ENCODE measurements at places on chromosomes 2 and 18.

GRCh38 chr18:36828630-36829361 is at the start of the genes KIAA1328 and TPGS2:
Gene KIAA1328, plus strand, starts transcription at chr18:36829127. Its CDS starts 12 bp downstream, at chr18:36829139.
Gene TPGS2, minus strand, starts transcription at chr18:36829002. Its CDS starts 235 bp downstream, at chr18:36828767.
- DNase-seq: peak; percentile 74

DNA sequence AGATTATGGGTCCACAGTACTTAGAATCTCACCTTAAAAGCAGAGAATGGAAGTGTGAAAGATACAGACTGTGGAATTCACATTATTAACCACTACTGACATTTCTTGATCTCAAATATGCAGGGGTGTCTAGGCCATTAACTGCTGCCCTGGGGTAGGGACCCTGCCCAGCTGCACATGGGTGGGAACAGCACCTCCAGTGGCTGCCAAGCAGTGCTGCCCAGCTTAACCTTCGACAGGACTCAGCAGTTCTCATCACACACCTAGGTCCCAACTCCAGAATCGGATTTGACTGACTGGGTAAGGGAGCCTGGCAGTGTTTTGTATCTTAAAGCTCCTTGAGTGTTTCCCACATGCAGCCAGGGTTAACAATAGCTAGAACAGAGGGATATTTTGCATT is 14.9 kb downstream of the ERFE start:
- no peak for DNase-seq

DNA sequence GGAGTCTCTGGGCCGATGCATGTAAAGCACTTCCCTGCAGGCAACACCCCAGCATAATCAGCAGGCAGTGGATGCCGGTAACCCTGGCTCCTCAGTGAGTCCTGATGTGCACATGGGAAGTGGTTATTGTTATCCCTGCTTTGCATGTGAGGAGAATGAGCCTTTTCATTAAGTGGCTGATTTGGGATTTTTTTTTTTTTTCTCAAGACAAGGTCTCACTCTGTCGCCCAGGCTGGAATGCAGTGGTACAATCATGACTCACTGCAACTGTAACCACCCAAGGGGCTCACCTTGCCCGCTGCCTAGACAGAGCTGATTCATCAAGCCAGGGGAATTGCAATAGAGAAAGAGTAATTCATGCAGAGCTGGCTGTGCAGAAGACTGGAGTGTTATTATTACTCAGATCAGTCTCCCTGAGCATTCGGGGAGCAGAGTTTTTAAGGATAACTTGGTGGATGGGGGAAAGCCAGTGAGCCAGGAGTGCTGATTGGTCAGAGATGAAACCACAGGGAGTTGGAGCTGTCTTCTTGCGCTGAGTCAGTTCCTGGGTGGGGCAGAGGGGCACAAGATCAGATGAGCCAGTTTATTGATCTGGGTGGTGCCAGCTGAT is 95.4 kb downstream of the SOCS6 start:
- peak; percentile 80 for DNase-seq

GRCh38 chr18:31247574-31248199 is 70.3 kb upstream of the DSG1 start:
- no peak for DNase-seq

GRCh38 chr2:3323360-3324035 is 54.1 kb downstream of the EIPR1 start:
- no peak for DNase-seq

GRCh38 chr2:119024152-119024551 is 82.2 kb downstream of the MARCO start:
- DNase-seq: no peak

DNA sequence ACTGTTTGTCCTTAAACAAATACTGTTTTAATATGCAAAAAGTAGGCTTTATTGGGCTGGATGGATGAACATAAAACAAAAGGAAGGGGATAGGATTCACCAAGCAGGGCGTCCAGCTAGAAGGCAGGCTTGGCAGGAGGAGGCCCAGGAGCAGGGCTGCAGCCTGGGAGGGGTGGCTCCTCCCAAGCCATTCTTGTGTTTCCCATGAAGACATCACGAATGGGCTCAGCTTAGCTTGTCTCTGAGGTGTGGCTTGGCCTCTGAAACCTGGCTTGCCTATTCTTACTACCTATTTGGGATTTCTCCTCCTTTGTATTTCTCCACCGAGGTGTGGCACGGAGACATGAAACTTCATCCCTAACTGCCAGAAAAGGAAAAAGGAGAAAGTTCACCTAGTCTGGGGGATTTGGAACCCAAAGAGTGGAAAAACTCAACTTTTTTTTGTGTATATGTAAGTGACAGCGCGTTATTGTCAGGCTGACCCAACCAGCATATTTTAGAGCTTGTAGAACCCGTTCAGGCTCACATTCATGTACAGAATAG is 481.9 kb upstream of the SPRED2 start:
- no peak for DNase-seq

- no peak for DNase-seq
Measured at GRCh38 chr18:74778191-74778847, 180.6 kb downstream of the ZNF407 start.

GRCh38 chr2:171180229-171180930 is 19.7 kb upstream of the TLK1 start:
- no peak for DNase-seq

DNA sequence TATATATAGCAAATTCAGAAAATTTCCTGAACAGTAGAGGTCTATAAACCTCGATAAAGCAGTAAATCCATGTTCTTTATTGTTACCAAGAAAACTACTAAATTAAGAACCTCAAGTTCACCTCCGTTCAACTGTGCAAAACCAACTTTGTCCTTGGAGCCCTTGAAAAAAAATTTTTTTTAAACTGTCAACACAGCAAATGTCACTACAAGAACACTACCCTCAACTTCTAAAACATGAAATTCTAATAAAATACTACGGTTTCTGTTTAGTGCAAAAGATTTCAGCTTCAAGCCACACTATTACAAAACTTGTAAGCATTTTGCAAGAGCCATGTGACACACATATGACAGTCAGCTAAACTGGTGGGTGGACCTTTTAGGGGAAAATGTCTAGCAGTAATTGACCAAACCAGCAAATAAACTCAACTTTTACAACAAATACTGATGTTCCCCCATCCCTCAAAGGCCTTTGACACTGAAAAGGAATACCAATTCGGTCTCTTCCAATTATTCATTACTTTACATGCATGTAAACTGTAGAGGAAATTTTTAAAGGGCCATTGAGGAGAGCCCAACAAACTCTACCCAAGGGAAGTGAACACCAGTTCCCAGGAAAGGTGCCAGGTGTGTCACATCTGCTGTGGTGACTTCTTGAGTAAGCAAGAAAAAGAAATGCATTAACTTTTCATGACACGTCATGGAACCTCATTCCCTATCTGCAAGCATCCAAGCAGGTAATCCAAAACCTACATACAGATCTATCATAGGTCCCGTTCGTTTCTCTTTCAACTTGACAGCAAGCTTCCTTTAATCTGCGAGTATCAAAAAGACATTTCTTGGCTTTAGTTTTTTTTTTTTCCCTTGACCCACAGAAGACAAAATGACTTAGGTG is 1.4 kb downstream of the RAB1A start:
- no peak for DNase-seq

DNA sequence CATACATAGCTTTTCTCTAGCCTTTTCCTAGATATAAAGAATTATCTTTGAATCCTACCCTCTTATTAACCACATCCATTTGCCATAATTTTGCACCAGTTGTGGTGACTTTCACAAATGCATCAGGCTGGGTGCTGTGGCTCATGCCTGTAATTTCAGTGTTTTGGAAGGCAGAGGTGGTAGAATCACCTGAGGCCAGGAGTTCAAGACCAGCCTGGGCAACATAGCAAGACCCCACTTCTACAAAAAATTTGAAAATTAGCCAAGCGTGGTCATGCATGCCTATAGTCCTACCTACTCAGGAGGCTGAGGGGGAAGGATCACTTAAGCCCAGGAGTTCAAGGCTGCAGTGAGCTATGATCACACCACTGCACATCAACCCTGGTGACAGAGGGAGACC is 672.4 kb upstream of the CHAC2 start:
- DNase-seq: no peak

DNA sequence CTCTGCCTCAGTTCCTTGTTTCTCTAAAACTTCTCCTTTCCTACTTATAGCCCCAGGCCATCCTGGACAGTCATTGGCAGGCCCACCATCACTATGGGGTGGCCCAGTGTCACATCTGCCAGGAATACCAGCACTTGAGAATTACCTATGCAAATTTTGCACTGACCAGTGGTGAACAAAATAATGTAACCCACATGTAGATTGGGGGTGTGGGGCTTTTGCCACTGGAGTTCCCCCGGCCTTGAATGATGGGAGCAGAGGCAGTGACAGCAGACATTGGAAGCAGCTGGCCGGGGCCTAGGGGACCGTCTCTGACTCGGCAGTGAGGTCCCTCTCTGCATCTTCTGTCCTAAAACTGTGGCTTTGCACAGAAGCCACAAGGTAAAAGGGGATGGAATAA is 24.9 kb upstream of the DNMT3A start:
- no peak for DNase-seq

DNA sequence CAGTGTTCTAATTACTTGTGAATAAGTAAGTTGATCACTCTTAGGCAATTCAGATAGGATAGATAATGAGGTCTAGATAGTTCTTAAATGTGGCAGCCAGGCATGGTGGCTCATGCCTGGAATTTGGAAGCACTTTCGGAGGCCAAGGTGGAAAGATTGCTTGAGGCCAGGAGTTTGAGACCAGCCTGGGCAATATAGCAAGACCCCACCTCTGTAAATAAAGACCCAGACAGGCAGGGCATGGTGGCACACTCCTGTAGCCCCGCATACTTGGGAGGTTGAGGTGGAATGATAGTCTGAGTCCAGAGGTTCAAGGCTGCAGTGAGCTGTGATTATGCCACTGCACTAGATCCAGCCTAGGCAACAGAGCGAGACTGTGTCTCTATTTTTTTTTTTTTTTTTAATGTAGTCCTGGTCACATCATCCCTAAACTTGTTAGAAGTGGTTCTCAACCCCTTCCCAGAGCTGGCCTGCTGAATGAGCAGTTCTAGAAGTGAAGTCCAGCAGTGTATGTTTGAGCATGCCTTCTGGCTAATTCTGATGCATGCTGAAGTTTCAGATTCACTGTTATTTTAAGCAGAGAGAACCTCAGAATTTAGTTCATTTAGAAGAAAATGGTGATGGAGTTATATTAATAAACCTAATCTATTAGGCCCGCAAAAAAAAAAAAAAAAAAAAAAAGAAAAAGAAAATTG is 306.2 kb downstream of the PRKCE start:
- no peak for DNase-seq
